ENCODE measurements at places on chromosomes 1 and 21.
A peak's percentile ranks its signal among the peaks of the same experiment; 100 is the strongest.

GRCh38 chr1:101474039-101474665 lies 237.3 kb downstream of the S1PR1 start:
- no peak for DNase-seq

DNA sequence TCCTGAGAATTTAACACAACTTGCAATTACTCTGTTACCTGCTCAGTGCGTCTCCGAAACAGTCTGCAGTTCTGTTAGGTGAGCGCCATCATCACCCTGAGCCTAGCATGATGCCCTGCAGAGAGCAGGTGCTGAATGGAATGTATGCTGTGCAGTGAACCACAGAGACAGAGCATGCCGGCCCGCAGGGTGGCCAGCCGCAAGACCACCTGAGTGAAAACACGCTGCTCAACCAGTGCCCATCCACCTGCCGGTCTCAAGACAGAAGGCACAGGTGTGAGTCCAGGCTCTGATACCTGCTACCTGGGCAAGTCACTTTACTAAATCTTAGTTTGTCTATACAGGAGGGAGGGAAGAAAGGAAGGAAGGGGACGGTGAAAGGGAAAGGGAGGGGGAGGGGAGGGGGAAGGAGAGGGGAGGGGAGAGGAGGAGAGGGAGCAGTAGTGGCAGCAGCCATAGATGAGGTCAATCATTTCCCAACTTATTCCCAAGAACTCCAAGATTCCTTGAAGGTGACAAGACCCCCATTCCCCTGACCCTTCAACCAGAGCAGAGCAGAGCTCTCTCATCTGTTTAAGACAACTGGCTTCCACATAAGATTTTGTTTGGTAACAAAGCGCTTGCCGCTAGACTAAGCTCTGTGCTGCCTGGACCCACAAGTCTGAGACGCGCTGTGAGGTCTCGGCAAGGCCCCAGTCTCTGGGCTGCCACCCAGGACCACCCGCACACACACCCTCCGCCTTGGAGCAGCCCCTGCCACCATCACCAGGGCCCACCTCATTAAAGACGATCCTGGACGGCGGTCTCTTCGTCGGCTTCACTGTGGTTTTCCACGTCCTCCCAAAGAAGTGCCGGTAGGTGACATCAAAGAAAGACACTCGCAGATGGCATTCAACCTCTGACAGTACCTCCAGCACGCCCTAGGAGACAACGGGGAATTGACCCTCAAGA lies 14.5 kb downstream of the NPHP4 start:
- DNase-seq = no peak

GRCh38 chr1:193143285-193143684 lies 21.5 kb downstream of the CDC73 start:
- no peak for DNase-seq

- DNase-seq = no peak
Measured at GRCh38 chr1:99758073-99758511, 8.3 kb downstream of the FRRS1 start.

DNA sequence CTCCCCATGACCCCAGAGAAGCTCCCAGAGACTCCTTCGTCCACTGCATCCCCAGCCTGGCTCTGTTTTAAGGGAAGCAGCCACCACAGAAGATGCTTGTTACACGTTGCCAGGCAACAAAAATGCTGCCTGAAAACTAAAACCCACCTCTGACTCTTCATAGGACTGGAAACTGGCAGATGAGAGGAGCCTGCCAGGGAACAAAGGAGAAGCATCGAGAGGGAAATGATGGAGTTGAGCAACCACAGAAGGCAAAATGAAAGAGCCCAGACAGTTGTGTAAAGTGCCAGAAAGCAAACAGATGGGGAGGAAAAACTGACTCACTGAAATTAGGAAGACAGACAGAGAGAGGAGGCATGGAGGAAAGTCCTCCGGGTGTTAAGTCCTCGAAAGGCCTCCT lies 118.4 kb downstream of the KCNN3 start:
- no peak for DNase-seq

GRCh38 chr1:4366091-4366490 lies 288.3 kb upstream of the AJAP1 start:
- DNase-seq = no peak

DNA sequence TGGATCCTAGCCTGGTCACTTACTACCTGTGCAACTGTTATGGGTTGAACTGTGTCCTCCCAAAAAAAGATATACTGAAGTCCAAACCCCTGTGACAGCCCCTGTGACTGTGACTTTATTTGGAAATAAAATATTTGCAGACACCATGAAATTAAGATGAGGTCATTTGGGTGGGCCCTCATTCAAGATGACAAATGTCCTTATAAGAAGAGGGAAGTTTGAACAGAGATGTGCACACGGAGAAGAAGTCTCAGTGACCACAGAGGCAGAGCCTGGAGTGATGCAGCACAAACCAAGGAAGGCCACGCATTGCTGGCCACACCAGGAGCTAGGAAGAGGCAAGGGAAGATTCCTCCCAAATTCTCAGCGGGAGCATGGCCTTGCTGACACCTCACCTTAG lies 249.7 kb upstream of the RUNX1 start:
- no peak for DNase-seq

GRCh38 chr1:29452463-29453230 lies 216.3 kb downstream of the PTPRU start:
- no peak for DNase-seq

DNA sequence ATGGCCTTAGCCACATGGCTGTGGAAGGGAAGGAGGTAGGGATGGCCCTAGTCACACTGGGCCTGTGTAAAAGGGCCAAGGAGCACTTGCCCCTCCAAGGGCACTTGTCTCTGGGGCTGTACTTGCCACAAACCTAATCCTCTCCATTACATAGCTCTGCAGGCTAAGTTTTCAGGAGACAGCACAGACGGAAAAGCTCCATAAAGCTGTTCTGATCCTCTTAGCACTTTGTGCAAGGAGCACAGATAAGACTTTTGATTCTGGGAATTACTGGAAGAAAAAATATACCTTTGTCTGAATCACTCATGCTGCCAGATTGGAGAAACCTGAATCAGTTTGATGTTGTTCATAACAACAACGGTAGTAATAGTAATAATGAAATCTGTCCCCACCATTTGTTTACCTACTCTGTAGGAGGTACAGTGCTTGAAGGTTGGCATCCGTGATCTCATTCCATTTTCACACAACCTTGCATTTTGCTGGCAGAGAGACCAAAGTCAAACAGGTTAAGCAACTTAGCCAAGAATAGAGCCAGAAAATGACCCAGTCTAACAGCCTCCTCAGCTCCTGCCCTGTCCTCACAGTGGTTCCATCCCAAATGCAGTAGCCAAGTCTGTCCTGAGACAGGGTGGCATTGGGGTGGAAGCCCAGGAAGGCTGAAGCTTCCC lies 207.1 kb downstream of the ROR1 start:
- DNase-seq = peak; percentile 46

DNA sequence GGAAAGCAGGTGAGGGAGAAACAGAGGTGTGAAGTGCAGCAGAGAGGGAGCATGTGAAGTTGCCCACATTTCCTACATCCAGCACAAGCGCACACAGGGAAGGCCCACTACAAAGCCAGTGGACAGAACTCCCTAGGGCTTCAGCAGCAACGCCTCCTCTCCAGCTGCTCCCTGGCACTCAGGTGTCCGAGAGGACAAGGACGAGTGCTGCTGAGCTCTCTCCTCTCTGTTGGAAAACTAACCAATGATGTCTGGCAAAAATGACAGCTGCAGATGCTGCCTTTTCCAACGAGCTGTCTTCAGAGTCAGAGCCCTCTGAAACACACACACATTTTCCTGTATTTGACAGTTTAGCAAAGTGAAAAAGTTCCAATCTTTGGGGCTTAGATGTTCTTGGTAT lies 86.8 kb downstream of the HSF2BP start:
- DNase-seq = no peak

GRCh38 chr1:239982762-239983161 lies 108.9 kb upstream of the FMN2 start:
- no peak for DNase-seq

- DNase-seq = no peak
Measured at GRCh38 chr1:2270260-2271100, 42.4 kb downstream of the SKI start.

GRCh38 chr21:41228006-41228370 lies 60.0 kb downstream of the BACE2 start:
- no peak for DNase-seq

GRCh38 chr1:48338257-48338656 lies 115.7 kb downstream of the SLC5A9 start:
- DNase-seq = no peak

DNA sequence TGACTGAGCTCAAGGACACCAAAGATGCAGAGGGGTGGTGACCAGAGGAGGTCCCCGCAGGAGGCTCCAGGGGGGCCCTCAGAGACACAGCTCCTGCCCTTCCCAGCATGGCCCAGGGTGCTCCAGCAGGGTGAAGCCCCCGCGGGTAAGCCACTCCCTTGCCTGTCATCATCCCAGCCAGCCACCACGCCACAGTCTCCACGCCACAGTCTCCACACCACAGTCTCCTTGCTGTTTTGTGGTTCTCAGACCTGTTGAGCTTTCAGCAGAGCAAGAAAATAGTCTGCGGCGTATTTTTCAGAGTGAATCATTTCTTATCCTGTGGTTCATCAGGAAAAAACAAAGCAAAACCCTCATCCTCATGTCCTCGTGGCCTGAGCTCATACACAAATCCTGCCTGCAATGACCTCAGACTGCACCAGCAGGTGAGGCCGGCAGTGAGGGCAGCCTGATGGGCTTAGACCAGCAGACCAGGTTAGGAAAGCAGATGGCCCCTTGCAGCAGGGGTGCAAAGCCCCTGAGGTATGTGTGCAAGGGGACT lies 25.7 kb upstream of the ABCG1 start:
- no peak for DNase-seq

DNA sequence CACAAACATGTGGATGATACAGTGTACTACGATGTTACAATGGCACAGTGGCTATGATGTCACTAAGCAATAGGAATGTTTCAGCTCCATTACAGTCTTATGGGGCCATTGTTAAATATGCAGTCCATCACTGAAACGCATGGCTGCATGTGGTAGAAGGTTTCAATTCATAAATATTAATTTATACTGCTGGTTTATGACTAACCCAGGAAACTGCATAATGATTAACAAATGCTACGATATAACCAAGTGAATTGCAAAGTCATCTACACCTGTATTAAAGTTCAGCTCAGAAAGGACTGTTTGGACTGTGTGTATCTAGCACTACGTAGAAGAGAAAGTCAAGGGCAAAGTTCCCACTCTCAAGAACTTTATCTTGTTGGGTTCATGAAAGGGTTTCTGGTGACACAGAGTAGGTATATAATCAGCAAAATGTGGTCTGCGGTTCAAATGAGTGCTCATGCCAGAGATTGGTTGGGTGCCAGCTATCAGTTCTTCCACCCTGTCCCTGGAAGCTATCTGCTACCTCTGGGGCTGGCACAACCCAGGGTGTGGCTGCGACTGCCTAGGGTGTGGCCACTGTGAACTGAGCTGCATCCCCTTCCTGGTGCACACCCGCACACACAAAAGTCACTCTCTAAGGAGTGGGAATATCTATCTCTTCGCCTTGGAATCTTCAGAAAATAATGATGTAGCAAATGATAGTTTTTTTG lies 14.8 kb downstream of the MGST3 start:
- no peak for DNase-seq

DNA sequence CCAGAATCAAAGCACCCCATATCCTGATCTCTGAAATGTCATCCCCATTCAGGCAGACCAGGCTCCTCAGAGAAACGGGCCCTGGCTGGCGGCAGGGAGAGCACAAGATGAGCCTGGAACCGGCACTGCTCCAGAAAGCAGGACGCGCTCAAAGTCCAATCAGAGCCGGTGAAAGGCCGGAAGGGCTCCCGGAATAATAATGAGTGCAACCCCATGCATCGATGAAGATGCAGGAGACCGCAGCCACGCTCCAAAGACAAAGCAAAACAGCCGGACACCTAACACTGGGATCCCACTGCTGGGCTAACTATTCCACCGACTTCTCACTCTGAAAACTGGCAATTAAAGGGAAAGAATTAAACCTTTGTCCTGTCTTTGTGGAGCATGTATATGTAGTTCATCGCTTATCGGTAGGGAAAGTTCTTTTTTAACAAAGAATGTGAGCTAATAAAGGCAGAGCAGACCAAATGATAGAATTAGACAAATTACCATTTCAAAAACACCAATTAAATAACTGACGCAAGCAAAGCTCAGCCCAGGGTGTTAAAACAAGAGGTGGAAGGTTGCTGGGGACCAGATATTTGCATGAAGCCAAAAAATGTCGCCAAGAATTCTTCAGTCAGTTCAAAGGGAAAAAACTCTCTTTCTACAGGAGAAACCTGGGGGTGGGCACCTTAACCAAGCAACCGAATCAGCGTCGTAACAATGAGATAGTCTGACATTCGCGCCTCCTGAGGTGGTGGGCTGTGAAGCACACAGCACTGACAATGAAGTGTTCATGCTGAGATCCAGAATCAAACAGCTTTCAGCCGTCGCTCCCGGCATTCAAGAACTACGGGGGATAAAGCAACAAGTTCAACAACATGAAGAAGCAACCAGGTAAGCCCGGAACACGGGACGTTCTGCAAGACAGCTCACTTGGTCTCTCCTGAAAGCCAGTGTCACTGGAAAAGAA lies 95.2 kb downstream of the NPHP4 start:
- no peak for DNase-seq

DNA sequence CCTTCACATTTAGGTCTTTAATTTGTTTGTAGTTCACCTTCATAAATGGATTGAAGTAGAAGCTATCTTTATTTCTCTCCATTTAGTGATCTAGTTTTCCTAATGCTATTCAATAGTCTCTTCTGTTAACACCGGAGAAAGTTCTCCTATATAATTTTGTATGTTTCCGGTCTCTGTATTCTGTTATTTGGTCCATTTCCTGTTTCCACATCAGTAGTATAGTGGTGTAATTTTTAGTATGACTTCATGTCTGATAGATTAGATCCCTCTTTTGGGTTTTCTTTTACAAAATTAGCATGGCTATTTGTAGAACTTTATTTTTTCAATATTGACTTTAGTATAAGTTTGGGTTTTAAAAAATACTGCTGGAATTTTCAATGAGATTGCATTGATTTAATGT lies 41.6 kb upstream of the PKP1 start:
- DNase-seq = no peak

DNA sequence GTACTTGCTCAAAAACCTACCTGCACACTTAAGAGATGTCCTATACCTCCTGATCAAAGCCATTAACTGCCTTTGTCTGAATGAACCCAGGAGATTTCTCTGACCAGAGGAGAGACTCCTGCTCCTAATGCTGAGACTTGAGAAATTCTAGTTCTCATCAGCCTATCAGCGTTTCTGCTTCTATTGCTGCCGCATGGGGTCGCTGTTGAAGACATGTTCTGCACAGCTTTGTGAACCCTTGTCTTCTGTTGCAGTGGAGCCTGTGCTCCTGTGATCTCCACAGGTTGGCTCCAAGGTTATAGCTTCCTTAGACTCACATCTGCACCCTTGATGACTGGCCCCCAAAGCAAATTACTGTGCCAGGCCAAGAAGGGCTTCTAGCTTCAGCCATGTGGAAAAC lies 40.2 kb downstream of the EDN2 start:
- DNase-seq = no peak

GRCh38 chr1:195530961-195531360 lies 1077.3 kb downstream of the KCNT2 start:
- DNase-seq = no peak
